Vagina (tissue), 2 donors: ENCODE measurements at places on chromosomes 1 and 21.

- DNase-seq = no peak
These were observed 26.1 kb downstream of the ATP5PF start for GRCh38 chr21:25708467-25709065.

DNA sequence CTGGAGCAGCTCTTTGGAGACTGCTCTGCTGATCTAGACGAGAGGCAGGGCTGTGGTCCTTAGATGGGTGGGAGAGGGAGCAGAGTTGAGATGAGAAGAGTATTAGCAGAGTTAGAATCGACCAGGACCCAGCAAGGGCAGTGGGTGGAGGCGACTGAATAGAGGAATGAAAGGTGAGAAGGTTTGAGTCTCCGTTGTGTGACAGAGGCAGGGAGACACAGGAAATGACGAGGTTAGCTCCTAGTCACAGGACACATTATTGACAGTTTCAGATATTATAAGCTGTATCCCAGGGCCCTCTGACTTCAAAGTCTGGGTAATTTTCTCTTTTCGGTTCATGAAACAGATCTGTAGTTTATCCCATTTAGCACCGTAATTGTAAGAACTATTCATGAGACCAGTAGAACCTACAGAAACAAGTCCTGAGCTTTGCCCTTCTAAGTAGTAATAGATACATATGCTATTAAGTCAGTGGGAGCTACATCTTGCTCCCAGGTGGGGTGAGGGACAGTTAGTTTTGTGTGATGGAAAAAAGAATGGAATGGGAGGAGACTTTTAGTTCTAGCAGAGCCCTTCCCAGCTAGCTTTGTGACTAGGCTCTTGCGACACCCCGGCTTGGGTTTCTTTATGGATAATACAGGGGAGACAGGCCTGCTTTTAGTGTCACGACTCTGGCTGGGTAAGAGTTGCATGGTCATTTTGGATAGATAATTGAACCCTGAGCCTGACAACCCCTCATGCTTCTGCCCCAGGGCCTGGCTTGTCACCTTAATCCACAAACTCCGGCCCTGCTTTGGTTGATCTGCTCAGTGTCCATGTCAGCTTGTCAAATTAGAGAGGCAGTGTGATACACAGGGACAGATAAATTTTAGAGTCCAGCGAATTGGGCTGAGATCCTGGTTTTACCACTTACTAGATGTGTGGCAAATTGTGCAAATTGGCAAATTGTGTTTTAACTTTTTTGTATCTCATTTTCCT lies 70.2 kb downstream of the UCK2 start:
- DNase-seq = no peak

DNA sequence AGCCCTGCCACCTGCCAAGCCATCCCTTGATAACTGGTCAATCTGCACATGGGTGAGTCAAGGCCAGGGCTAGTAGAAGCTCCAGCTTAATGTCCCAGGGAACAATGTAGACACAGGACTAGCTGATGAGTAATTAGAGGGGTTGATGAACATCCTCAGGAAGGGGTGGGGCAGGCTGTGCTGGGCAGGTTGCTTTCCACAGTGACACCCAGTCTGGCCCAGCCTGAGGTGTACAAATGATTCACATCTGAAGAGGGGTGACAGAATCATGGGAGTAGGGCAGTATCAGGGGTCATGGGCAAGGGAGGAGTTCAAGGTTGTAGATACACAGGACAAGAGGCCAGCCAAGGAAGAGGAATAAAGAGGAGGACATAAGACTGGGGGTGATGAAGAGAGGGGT lies 4.3 kb downstream of the LPAR3 start:
- DNase-seq = no peak

GRCh38 chr1:25728301-25728935 lies 71.6 kb upstream of the SELENON start:
- no peak for DNase-seq

- DNase-seq = no peak
These were observed 218.3 kb upstream of the NRIP1 start for GRCh38 chr21:15283138-15283537.

DNA sequence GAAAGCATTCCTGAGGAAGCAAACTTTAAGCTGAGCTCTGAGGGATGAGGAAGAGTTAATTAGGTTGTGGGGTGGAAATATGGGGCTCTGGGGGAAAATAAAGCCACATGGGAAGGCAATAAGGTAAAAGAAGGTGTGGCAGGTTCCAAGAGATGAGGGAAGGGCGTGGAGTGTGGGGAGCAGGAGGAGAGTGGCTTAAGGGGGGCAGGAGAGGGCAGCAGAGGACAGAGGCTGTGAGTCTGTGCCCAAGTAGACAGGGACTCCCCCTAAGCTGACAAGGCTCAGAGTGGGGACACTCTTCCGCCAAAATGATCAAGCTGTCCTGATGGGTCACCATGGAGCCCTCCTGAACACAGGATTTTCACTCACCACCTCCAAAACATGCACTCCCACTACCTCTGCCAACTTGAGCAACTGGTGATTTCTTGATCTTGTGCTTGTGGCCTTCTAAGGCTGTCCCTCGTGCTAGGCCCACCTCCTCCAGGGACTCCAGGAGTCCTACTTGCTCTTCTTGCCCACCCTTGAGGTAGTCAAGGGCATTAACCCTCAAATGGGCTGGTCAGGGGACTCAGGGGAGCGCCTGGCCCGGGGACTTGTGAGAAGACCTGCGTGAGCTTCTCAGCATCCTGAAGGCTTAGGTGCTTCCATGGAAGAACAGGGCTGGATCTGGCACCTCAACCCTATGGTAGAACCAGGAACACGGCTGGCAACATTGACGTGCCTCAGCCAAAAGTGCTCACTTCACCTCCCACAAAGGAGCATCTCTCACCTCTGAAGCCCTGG lies 23.4 kb downstream of the DMAP1 start:
- DNase-seq = no peak

DNA sequence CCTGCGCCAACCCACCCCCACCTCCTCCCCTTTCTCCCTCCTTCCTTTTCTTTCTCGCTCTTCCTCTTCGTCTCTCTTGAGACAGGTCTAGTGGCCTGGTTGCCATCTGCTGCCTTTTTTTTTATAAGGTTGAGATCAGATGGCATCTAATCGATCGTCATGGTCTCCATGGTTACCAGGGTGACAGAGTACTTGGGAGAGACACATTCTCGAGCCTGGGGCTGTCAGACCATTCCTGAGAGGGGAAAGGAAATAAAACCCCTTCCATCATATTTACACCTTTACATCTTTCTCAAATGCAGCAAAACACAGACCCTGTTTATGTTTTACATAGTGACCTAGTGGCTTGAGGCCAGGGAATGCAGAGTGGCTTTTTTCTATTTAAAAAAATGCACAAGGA lies 53.5 kb upstream of the SLC22A15 start:
- no peak for DNase-seq

- no peak for DNase-seq
These were observed 10.3 kb downstream of the SLC37A1 start for GRCh38 chr21:42523941-42524340.

- DNase-seq = no peak
These were observed 153.5 kb upstream of the GALNT2 start for GRCh38 chr1:229913489-229913888.

GRCh38 chr1:53470584-53470983 lies 11.4 kb downstream of the DMRTB1 start:
- no peak for DNase-seq

GRCh38 chr1:47935856-47936255 lies 61.3 kb downstream of the TRABD2B start:
- DNase-seq = no peak

DNA sequence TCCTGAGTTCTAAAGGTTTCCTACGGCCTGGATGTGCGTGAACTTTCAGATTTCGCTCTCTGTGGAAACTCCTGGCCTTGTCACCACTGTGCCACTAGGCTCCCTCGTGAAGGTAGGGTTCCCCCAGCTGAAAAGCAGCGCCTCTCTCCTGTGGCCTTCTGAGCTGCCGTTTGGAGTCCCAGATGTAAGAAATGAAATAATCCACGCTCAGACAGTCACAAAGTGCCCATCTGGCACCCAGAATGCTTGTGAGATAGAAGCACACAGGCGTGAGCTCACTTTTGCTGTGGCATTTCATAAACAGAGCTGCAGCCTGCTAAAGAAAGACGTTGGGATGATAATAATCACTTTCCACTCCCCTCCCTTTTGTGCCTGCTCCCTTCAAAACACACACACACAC lies 65.8 kb downstream of the LMO4 start:
- DNase-seq = no peak

DNA sequence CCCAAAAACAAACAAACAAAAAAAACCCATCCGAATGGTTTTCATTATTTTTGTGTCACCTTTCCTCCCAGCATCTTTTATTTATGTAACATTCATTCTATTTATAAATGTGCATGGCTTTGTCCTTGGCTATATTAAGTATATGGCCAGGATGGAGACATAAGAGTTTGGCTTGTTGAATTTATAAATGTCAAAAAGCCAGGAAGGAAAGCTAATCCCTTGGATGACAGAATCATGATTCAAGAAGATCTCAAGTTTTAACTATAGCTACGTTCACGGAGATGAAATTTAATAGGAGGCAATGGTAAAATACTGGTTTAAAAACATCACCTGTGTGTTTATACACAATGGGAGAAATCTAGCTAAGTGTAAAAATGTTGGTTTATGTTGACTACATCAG lies 5.0 kb downstream of the CEP170 start:
- DNase-seq = no peak

DNA sequence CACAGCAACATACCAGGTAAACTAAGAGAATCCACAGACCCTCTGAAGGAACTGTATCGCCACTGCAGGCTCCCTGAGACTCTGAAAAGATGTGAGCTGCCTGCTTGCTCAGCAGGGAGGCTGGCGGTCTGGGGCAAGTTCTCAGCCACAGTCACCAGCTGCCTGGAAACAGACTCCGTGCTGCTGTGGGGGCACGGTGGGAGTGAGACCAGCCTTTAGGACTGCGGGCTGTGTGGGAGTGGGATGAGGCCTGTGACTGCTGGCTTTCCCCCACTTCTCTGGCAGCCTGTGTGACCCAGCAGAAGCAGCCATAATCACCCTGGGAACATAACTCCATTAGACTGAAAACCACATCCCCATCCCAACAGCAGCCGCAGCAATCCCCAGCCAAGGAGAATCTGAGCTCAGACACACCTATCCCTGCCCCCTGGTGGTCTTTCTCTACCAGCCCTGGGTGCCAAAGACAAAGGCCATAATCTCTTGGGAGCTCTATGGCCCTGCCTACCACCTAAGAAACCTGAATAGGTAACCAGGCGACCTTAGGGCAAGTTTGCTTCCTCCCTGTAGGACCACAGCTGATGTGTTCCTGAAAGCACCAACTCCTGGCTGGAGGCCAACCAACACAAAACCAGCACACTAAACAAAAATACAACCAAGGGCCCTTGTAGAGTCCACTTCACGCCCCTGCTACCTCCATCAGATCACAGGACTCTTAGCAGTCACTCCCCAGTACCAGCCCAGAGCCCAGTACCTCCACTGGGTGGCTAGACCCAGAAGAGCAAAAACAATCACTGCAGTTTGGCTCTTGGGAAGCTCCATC lies 151.5 kb downstream of the SMYD3 start:
- DNase-seq = no peak

DNA sequence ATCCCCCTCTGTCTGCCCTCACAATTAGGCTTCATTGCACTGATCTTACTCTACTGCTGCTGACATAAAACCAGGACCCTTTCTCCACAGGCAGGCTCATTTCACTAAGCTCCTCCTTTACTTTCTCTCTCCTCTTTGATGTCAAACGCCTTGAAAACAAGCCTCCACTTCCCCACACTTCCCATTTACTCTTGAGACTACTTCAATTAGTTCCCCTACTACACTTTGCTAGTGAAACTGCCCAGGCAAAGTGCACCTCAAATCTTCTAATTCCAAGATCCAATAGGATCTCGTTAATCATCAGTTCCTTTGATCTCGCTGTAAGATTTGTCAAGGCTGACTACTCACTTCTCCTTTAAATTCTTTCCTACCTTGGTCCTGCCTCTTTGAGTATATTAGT lies 5.9 kb upstream of the CDC20 start:
- no peak for DNase-seq

DNA sequence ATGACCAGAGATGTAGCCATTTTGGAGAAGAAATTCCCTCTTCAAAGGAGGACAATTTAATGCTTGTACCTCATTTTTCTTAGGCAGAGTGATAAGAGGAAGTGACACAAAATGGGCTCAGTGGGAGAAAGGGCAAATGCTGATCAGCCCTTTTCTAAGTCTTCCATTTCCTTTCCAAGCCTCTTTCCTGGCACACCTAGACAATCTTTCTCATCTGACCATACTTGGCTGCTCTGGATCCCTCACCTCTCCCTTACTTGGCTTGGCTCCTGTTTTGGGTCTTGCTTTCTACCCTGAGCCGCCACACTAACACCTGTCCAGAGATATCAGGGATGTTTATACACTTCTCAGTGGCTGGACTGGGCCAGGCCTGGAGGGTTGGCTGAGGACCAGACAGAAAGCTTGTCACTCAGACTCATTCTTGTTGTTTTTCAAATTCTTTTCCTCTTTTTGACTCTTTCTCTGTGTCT lies 13.1 kb downstream of the TXNIP start:
- DNase-seq = no peak

- no peak for DNase-seq
These were observed 361.1 kb upstream of the CHRM3 start for GRCh38 chr1:239025223-239025622.

DNA sequence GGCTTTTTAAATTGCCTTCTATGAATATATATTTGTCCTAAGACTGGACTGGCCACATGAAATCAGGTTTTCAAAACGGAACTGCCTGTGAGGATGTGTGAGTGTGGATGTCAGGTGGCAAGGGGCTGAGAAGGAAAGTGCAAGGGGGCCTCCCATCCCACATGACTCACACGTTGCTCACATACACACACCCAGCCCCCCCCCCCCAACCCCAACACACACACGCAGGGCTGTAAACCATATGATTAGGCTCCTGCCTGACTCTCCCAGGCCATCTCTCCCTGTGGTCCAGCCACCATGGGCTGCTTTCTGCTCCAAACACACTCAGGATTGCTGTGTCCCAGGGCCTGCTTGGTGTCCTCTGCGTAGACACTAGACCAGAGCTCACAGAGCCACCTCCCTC lies 22.4 kb downstream of the DEGS1 start:
- DNase-seq = no peak

DNA sequence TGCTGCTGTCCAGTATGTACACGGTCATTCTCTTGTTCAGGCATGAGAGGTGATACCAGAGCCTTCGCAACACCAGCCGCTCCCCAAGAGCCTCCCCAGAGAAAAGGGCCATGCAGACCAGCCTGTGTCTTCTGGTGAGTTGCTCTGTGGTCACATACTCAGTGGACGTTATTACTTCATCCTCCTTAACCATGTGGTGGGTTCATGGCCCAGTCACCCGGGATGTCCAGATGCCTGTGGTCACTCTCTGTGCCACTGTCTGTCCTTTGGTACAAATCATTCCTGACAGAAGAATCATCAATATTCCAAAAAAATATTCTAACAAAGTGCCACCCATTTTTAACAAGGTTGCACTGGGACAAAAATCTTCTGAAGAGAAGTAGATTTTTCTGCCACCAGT lies 8.8 kb upstream of the ZNF124 start:
- no peak for DNase-seq
